Stimulated activated CD8-positive, alpha-beta memory T cell treated with anti-CD3 and anti-CD28 coated beads, Interleukin-7, amount 100 ng/mL, for 1 hour (primary cell): ENCODE measurements at places on chromosomes 4 and X.

GRCh38 chr4:145775406-145775805 is 95.5 kb downstream of the C4orf51 start:
- DNase-seq, result no peak

GRCh38 chr4:52195869-52196268 is 144.8 kb downstream of the SPATA18 start:
- DNase-seq, result no peak

DNA sequence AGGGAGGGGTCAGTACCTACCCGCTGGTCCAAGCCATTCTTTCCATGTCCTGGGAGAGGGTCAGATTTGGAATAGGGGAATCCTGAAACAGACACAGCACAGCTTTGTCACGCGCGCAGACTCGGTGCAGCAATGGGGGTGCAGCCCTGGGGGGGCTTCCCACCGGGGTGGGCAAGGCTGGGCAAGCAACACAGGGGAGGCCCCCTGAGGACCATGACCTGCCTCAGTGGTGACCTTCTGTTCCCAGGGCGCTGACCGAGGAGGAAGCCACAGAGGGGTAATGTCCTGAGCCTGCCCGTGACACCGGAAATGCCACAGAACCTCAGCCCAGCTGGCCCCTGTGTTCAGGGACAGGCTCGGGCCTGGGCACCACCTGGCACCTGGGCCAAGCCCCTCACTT is 53.2 kb upstream of the AFAP1 start:
- no peak for DNase-seq

DNA sequence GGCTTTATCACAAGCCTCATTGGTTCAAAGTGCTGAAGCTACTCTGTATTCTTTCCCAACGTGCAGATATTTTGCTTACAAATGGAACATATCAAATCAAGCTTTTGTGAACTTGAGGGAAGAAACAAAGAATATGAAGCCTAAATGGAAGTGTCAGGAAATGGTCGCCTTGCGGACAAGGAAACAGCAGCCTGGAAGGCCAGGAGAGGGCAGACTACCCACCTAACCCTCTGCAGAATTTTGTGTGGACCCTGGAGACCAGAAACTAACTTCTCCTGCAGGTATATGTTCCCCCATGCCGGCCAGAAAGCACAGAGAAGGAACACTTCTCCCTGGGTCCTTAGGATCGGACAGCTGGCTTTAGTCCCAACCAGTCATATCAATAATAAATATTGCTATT is 1425.8 kb downstream of the PCDH7 start:
- DNase-seq, result no peak

- no peak for DNase-seq
These were observed 64.3 kb downstream of the TASL start for GRCh38 chrX:30513284-30513683.

GRCh38 chrX:71541210-71542022 is 8.5 kb downstream of the OGT start:
- DNase-seq, result no peak

DNA sequence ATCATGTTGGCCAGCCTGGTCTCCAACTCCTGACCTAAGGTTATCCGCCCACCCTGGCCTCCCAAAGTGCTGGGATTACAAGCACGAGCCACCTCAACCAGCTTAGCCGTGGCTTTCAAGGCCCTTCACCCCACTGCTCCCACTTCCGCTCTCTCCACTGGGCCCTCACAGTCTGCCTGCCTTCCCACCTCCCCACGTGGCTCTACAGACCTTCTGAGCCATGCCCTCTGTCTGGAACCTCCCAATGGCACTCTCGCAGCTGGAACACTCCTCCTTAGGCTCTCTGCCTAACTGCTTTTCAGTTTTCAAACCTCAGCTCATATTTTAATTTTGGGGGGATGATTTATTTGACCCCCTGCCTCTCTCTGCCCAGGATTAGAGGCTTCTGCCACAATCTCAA is 59.3 kb upstream of the SH3RF1 start:
- no peak for DNase-seq

DNA sequence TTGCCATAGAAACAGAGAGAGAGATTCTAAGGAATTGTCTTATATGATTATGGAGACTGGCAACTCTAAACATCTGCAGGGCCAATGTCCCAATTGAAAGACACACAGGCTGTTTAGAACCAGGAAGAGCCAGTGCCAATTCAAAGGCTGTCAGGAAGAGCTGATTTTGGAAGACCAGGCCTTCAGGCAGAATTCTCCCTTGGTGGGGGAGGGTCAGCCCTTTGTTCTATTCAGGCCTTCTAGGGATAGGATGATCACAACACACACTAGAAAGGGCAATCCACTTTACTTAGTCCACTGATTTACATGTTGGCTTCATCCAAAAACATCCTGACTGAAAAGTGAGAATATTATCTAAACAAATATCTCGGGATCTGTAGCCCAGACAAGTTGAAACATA is 15.2 kb downstream of the C4orf46 start:
- DNase-seq, result no peak

DNA sequence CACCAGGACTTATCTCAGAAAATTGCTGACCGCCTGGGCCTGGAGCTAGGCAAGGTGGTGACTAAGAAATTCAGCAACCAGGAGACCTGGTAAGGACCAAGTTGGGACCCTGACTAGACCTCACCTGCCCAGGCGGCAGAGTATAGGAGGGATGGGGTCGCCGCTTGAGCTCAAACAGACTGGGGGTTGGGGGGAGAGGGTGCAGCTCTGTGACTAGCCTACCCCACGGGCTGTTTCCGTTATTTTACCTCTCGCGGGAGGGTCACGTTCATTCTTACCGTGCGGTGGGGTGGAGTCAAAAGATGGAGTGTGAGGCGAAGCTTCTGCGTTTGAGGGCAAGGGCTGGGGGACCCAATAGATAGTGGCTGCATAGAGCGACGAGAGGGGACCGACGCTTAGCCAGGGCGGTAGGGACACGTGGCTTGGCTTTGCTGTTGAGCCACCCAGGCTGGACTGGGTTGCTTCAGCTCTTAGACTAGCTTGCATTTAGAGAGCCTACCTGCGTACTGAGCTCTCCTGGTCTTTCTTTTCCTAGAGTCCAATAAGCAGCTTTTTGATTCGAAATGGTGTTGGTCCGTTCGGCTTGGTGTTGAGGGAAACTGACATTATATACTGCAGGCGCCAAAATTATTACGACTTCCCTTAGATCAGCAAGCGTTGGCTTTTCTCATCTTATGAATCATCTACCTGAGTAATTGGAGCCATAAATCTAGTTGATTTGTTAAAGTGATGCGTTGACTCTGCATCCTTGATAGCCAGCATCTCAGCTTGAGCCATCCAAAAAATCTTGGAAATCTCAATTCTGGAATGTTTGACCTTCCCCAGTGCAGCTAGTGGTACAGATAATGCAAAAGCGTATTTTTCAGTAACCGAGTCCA is 591 bp downstream of the PRPS1 start:
- DNase-seq, result no peak

DNA sequence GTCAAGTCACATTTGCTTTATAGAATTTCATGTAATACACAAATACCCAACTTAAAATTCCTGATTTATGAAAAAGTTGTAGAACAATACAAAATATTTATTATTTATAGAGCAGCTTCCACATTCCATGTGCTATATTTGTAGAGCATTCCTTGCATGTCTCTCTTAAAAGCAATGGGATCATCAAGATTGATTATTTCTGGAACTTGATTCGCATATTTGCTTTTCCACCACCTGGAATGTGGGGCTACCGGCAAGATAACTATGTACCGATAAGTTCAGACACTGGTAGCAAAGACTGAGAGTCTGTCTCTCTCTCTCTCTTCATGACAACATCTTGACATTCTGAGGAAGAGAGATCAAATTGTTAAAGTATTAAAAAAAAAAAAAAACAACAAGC is 59.3 kb downstream of the MAPK10 start:
- no peak for DNase-seq

DNA sequence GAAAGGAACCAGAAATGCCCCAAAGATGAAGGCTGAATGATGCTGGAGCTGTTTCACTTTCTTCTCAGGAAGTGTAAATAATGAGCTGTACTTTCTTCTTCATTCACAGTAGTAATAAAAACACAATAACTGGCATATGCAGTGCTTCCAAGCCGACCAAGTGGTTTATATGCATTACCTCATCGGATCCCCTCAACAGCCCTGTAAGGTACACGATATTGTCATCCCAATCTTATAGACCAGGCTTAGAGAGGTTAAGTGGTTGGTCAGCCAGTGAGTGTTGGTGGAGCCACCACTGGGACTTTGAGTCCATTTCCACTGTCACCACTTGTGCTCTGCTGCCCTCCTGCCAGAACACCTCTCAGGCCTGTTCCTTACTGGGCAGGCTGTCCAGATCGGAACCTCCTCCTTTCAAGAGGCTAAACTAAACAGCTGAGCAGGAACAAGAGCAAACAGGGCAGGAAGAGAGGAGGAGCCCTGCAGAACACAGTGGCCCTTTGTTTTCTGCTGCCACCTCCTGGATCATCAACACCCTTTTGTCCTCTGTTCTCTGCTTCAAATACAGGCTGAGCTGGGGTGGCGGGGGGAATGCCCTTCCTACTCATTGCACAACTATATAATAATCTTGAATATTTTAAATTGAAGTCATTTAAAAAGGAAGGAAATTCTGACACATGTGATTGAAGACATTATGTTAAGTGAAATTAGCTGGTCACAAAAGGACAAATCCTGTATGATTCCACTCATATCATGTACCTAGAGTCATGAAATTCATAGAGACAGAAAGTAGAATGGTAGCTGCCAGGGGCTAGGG is 112.5 kb upstream of the ATP6AP2 start:
- DNase-seq, result no peak

DNA sequence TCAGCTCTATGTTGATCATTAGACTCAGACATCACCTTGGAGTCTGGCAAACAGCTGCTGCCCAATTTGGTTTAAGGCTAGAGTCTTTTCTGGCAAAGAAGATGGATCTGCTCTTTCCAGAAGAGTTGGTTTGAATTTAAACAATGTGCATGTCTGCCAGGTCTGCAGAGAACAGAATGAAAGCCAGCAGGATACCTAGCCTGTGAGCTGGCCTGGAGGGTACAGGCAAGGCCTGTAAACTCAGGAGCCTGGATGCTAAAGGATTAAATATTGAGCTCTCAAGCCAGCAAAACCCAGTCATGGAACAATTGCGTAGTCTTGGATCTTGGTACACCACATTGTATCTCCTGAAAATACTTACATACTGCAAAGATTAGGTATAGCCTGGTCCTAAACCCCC is 15.6 kb upstream of the PDLIM3 start:
- no peak for DNase-seq

GRCh38 chr4:147049946-147050345 is 104.3 kb upstream of the TTC29 start:
- no peak for DNase-seq

DNA sequence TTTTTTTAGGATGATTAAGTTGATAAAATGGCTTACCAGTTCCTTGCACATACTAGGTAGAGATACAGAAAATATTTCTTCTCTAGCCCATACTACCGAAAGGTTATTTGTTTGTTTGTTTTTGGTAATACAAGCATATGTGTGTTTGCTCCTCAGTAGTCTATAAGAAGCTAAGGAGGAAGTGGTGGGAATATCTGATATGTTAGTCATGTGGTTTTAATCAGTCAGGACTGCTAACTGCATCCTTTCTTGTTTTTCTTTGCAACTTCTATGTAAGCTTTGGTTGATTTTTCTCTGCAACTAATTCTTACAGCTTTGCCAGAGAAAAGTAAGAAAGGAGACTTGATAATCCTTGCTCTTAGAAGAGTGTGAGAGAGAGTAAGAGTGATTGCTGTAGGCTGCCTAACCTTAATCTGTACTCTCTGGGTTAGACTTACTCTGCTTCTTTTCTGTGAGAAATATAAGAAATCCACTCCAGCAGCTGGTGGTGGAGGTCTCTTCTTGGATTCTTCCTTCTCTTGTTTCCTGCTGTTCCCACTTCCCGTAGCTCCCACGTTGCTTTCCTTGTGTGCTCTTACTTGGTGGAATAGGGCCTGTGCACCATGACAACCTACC is 28.3 kb downstream of the SEPTIN11 start:
- DNase-seq, result no peak

- DNase-seq, result no peak
These were observed 92.7 kb downstream of the SYNPO2 start for GRCh38 chr4:118981171-118981838.

DNA sequence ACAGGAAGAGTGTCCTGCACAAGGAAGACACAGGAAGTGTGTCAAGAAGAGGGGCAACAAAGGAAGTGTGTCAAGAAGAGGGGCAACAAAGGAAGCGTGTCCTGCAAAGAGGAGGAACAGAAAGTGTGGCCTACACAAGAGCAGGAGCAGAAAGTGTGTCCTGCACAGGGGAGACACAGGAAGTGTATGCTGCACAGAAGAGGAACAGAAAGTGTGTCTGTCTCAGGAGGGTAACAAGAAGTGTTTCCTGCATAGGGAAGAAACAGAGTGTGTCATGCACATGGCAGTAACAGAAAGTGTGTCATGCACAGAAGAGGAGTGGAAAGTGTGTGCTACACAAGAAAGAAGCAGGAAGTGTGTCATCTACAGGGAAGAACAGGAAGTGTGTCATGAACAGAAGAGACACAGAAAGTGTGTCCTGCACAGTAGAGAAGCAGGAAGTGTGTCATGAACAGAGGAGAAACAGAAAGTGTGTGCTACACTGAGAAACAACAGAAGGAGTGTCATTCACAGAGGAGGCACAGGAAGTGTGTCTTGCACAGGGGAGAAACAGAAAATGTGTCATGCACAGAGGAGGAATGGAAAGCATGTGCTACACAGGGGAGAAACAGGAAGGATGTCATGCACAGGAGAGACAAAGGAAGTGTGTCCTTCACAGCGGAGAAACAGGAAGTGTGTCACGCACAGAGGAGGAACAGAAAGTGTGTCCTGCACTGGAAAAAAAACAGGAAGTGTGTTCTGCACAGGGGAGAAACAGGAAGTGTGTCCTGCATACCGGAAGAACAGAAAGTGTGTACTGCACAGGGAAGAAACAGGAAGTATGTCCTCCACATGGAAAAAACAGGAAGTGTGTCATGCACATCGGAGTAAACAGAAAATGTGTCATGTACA is 526.4 kb upstream of the PRKX start:
- DNase-seq, result no peak

DNA sequence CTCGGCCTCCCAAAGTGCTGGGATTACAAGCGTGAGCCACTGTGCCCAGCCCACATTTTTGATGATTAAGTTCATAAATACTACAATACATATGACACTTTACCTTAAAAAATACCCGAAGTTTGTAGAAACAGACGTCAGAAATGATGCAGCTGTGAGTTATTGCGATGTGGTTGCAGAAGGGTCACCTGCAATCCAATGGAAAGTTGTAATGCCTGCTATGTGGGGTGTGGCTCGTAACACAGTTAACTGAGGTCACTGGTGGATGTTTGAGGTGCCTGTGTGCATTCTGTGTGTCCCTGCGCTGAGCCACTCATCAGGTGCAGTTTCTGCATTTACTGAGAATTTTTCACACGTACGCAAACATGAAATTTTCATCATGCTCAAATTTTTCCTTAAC is 64.1 kb downstream of the ANXA5 start:
- no peak for DNase-seq

- DNase-seq, result no peak
These were observed 166.1 kb downstream of the STK32B start for GRCh38 chr4:5217421-5217820.

- DNase-seq, result no peak
These were observed 88.3 kb downstream of the ZNF718 start for GRCh38 chr4:212438-213188.
